ENCODE measurements at places on chromosomes 12 and 14. TPM values are rescaled to one million over a fixed set of nuclear protein-coding genes. Genes with fewer than 3 reads are reported as not detected.
A peak's percentile ranks its signal among the peaks of the same experiment; 100 is the strongest.

The PPP1R1A gene
- 2.3 TPM for total RNA-seq

The MYH6 gene
- 0.03 TPM for total RNA-seq

The DAAM1 gene
- total RNA-seq = 22.5 TPM

The CDKL1 gene
- 0.62 TPM for total RNA-seq

The PIK3C2G gene
- not detected for total RNA-seq

The PLEKHG3 gene
- total RNA-seq = 12.6 TPM

The SIX1 gene
- total RNA-seq = 0.28 TPM

The ACVRL1 gene
- 2.0 TPM for total RNA-seq

The CIDEB gene
- total RNA-seq = not detected

The STYK1 gene
- 0.15 TPM for total RNA-seq

The TAC3 gene
- 13.8 TPM for total RNA-seq

The KLHL33 gene
- 0.22 TPM for total RNA-seq

The SIVA1 gene
- total RNA-seq = 231 TPM

DNA sequence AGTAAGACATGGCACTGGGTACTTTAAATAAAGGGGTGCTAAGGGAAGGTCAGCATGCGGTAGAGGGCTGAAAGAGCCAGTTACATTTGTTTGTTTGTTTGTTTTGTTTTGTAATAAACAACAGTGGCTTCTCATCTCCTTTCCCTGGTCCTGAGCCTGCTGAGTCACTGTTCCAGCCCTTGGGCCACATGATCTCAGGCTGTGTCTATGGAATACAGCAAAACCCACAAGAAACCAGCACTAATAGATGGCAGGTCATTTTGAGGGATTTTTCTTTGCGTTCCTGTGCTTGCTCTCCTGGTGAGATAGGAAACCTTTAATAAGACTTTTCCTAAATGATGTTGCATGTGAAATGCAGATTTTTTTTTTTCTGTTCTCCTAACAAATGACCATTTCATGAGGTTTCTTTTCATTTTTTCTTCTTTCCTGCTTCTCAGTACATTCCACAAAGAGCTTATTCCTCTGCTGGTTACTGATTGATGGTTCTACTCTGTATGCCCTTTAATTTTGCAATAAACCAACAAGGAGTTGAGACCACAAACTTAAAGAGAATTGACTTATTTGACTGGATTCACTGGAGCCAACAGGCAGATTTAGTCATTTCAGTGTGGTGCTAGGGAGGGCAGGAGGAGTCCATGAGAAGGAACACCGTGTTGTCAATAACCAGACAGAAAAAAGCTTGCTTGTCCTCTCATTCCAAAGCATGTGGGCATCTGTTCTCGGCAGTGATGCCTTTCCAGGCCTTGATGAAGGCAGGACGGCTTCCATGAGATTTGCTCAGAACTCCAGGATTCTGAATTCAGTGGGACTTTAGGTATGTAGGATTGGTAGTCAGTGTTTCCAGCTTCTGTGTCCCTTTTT, 459.2 kb downstream of the RAD51B start:
- H3K36me3 ChIP-seq = no peaks in the 10 kb centered on the region
- H3K4me3 ChIP-seq = no peak overlapping the region
- H3K4me1 ChIP-seq = peaks cover 23% of the 10 kb centered on the region
- DNase-seq = no peak

DNA sequence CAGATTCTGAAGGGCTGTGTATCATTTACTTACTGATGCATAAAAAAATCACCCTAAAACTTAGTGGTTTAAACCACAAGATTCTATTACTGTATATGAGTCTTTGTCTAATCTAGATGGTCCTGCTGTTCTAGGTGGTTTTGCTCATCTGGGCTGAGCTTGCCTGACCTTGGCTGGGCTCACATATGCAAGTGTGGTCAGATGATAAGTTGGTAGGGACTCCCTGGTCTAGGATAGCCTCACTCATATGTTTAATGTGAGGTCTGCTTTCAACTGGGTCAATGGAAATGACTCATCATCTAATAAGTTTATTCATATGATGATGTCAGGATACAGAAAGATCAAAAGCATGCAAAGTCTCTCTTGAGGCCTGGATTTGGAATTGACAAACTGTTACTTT, 887.8 kb downstream of the TRHDE start:
- no peak overlapping the region for H3K27ac ChIP-seq
- H3K36me3 ChIP-seq = no peaks in the 10 kb centered on the region
- DNase-seq = no peak
- H3K4me3 ChIP-seq = no peak overlapping the region
- H3K27me3 ChIP-seq = no peaks in the 10 kb centered on the region

DNA sequence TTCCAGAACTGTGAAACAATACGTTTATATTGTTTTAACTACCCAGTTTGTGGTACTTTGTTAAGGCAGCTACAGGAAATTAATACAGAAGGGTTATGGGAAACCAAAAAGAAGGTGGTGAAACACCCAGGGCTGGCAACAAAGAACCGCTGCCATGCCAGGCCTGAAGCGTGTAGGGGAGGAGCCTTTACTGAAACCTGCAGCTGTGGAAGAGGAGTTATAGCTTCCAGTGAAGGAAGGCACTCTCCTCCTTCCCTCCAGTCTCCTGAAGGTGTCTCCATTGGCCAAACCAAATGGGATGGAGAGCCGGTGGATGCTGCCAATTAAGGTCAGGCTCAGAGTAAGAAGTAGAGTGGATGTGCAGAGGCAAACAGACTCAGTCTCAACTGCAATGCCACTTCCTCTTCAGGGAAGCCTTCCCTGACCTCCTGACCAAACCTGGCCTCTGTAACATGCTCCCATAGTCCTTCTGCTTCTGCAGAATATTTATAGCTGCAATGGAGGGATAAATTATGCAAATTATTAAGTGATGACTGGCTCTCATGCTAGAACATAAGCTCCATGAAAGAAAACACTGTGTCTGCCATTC, 168.3 kb downstream of the DAD1 start:
- H3K36me3 ChIP-seq = no peaks in the 10 kb centered on the region
- H3K27ac ChIP-seq = no peak overlapping the region
- no peak for DNase-seq
- no peaks in the 10 kb centered on the region for H3K27me3 ChIP-seq

GRCh38 chr12:11228296-11228879, 41.1 kb downstream of the PRB3 start:
- peak; percentile 77 for DNase-seq
- no peaks in the 10 kb centered on the region for H3K27me3 ChIP-seq
- H3K4me3 ChIP-seq = no peak overlapping the region
- no peaks in the 10 kb centered on the region for H3K4me1 ChIP-seq
- no peak overlapping the region for H3K27ac ChIP-seq
- no peaks in the 10 kb centered on the region for H3K36me3 ChIP-seq

DNA sequence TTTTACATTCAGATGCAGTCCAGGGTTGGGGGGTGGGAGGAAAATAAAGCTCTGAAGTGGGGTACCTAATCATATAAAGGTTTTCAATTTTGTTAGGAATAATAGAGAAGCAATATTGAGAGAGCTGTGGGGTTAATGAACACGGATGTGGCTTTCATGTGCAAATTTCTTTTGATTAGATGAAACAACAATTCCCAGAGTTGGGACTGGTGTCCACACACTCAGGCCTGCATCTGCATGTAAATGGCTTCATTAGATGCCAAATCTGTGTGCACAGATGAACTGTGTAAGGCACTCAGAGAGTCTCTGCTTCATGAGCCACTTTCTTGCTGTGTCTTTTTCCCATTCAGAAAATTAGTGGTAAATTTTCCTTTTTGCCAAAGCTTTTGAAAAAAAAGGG, 377.1 kb upstream of the NOVA1 start:
- no peak overlapping the region for H3K27ac ChIP-seq
- no peak overlapping the region for H3K4me3 ChIP-seq

DNA sequence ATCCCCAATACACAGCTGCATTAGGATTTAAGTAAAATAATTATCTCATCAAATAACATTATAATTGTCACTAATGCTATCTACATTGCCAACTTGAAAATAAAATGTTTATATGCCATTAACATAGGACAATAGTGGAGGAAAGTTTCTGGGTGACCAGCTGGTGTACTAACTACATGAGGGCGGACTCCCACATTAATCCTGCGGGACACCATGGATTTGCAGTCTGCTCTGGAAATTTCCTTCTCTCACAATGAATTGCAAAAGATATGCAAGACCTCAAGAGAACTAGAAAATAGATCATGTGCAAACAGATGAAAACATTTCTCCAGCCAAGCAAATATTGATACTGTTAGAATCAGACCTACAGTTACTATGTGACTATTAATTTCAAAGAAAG, 390.1 kb downstream of the NAV3 start:
- no peak overlapping the region for H3K27ac ChIP-seq
- H3K4me1 ChIP-seq = no peaks in the 10 kb centered on the region
- H3K4me3 ChIP-seq = no peak overlapping the region
- no peak for DNase-seq

DNA sequence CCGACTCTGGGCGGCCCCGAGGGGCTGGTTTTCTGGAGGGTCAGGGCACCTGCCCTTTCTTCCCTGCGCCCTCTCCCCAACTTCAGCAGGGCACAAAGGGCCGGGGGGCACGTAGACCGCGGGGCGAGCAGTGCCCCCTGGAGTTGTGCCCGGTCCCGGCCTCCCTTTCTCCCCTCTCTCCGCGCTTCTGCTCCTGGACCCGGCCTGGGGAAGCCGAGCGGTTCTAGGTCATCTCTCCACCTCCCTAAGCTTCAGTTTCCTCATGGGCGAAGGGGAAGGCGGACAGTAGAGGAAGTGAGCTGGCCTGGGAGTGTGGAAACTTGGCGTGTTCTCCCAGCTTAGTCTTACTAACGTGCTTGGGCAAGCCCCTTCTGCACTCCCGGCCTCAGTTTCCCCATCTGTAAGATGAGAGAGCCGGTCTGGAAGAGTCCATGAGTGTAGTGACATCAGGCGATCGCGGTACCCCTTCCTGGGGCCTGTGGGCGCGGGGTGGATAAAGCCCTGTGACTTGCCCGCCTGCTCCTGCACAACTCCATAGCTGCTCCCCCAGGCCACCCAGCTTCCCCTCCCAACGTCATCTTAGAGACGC, 158.6 kb upstream of the PARP11 start:
- no peaks in the 10 kb centered on the region for H3K36me3 ChIP-seq
- H3K4me3 ChIP-seq = no peak overlapping the region
- peaks cover 25% of the 10 kb centered on the region for H3K4me1 ChIP-seq
- H3K27me3 ChIP-seq = peaks cover 41% of the 10 kb centered on the region
- peak overlapping the region; percentile 95 for H3K27ac ChIP-seq

DNA sequence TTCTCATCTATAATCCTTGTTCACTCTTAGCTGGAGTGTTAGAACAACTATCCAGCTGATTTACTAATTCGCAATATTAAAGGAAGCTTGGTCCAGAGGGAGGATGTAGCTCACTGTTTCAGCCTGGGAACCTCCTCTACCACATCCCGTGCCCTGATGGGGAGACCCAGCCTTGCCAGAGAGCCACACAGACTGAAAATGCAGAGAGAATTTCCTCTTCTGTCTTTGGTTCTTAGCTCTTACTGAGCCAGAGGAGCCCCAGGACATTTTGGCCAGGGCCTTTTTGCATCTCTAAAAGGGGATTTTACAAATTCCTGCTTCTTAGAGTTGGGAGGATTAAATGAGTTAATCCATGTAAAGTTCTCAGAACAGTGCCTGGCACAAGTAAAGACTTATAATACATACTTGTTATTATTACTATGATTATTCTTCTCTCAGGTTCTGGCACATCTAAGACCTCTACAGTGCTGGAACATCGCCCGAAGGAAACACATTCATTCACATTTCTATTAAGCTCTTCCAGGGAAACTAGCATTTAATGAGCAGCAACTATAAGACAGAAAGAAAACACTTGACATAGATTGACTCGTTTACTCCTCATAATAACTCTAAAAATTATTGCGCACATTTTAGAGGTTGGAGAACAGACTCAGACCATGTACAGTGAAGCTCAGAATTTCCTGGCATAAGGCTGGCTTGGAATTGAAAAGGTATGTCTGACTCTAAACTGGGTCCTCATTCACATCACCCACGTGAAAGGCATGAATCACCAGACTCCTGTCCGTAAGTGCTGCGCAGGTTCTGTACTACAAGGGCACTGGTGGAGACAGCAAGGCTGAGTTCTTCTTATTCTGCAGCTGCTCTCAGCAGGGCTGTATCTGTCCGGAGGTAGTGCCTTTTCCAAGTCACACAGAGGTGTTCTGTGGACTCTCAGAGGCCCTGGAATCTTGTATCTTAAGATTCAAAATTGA, 27.8 kb upstream of the AEBP2 start:
- no peaks in the 10 kb centered on the region for H3K27me3 ChIP-seq
- DNase-seq = peak; percentile 24
- peaks cover 20% of the 10 kb centered on the region for H3K4me1 ChIP-seq
- H3K27ac ChIP-seq = peak overlapping the region; percentile 39
- H3K4me3 ChIP-seq = no peak overlapping the region
- H3K36me3 ChIP-seq = no peaks in the 10 kb centered on the region

DNA sequence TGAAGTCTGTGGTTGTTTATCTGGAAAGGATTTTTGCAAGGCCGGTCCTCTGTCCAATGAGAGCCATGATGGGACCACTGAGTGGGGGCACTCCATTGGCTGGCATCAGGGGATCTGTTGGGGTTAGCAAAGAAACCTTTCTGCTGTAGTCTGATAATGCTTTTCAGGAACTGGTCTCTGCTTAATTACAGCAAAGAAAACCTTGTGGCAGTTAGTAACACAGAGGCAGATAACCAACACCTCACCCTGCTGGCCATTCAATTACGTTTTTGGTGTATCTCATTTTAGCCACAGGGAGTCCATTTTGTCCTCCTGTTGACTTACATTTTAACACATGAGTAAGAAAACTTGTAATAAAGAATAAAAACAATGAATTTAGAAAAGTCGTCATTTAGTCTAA, 629.3 kb upstream of the MDGA2 start:
- no peak overlapping the region for H3K27ac ChIP-seq
- no peaks in the 10 kb centered on the region for H3K4me1 ChIP-seq

DNA sequence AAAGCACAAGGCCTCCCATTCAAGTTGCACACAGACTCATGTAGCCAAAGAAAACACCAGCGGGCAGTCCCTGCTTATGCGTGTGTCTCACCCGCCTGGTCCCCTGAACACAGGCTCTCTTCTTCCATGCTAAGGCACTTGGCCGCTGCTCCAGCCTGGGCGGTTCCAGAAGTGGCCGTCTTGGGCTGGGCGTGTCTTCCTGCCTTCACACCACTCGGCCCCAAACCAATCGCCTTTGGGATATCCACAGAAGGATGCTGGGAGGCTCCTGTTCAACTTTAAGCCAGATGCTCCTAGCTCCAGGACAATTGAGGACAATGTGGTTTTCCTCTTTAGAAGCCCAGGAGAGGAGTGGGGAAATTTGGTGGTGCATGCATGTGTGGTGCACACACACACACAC, 2.2 kb downstream of the SCARB1 start:
- no peak for DNase-seq
- H3K27me3 ChIP-seq = peaks cover 23% of the 10 kb centered on the region
- H3K4me1 ChIP-seq = peaks cover 5% of the 10 kb centered on the region

DNA sequence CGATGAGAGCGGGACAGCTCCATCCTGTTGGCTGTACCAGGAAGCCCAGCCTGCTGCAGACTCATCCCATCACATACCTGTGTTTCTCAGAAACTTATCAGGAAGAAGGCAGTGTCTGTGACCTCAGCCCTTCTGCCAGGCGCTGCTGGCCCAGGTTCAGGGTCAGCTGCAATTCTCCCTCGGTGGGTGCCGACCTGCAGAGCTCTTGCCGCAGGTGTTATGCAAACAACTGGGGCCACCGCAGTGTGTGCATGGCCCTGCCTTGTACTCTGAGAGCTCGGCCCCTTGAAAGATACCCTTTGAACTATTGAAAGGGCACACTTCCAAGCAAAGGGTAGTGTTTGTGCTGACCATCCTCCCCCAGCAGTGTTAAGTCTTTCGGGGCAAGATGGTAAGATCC, 322.2 kb upstream of the DIO3 start:
- H3K4me1 ChIP-seq = peaks cover 11% of the 10 kb centered on the region
- no peaks in the 10 kb centered on the region for H3K36me3 ChIP-seq
- no peaks in the 10 kb centered on the region for H3K27me3 ChIP-seq
- H3K27ac ChIP-seq = no peak overlapping the region

- no peaks in the 10 kb centered on the region for H3K36me3 ChIP-seq
- peak; percentile 90 for DNase-seq
- H3K27ac ChIP-seq = no peak overlapping the region
- peak overlapping the region; percentile 87 for H3K4me3 ChIP-seq
Observed at GRCh38 chr12:132084621-132085290, 59.4 kb downstream of the DDX51 start.

Measured in neural progenitor cell (in vitro differentiated cells).